ENCODE measurements at places on chromosomes 2 and 18.

DNA sequence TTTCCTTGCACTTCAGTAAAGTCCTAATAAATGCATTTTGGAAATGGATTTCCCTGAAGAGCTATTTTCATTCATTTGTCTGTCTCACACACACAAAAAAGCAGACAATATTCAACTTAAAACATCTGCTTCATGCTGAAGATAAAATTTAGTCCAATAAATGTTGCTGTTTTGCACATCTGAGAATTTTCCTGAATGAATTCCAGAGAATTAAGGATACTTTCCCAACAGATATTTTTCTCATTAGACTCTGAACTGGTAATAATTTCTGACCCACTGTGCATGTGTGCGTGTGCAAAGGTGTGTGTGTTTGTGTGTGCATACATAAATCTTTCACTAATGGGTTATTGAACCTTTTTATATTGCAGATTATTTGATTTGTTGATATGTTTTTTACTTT is 390.2 kb upstream of the TMEFF2 start:
- no peak overlapping the region for H3K27ac ChIP-seq
- H3K4me1 ChIP-seq, result no peaks in the 10 kb centered on the region

DNA sequence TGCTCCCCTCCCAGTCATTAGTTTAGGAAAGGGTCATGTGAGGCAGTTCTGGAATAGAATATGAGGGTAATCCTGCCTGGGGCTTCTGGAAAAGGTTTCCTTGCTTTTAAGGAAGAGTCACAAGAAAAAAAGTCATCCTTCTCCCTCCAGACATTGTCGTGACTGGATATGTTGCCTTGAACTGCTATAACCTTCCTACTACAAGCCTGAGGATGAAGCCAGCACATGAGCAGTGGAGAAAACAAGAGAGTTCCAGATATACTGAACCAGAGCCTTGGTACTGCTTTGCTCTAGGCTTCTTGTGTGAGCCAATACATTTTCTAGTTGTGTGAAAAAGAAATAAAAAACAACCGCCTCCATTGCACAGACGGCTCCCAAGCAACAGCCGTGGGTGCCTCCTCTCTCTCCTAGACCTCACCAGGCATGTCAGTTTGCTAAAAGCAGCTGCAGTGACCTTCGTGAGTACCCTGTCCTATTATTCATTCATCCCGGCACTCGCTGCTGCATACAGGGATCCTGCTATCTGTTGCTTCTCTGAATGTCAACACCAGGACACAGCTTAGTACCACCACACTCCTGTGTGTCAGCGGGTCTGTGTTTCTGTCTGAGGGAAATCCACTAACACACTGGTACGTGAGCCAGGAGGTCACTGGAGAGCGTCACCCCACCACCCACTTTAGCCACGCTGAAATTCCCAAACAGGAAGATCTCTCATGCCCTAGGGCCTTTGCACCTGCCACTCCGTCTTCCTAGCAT is 186.7 kb downstream of the KLHL29 start:
- no peak overlapping the region for H3K27ac ChIP-seq
- no peaks in the 10 kb centered on the region for H3K27me3 ChIP-seq
- no peaks in the 10 kb centered on the region for H3K36me3 ChIP-seq
- no peak overlapping the region for H3K4me3 ChIP-seq

DNA sequence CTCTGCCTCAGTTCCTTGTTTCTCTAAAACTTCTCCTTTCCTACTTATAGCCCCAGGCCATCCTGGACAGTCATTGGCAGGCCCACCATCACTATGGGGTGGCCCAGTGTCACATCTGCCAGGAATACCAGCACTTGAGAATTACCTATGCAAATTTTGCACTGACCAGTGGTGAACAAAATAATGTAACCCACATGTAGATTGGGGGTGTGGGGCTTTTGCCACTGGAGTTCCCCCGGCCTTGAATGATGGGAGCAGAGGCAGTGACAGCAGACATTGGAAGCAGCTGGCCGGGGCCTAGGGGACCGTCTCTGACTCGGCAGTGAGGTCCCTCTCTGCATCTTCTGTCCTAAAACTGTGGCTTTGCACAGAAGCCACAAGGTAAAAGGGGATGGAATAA is 24.9 kb upstream of the DNMT3A start:
- H3K36me3 ChIP-seq, result no peaks in the 10 kb centered on the region
- no peak overlapping the region for H3K27ac ChIP-seq
- H3K4me1 ChIP-seq, result peaks cover 9% of the 10 kb centered on the region
- no peak for DNase-seq
- H3K27me3 ChIP-seq, result no peaks in the 10 kb centered on the region
- H3K4me3 ChIP-seq, result no peak overlapping the region

- H3K36me3 ChIP-seq, result no peaks in the 10 kb centered on the region
- peak overlapping the region; percentile 96 for H3K4me3 ChIP-seq
- H3K27me3 ChIP-seq, result peaks cover 18% of the 10 kb centered on the region
- DNase-seq, result peak; percentile 56
- peak overlapping the region; percentile 94 for H3K27ac ChIP-seq
- H3K4me1 ChIP-seq, result peaks cover 49% of the 10 kb centered on the region
These were observed 660 bp upstream of the MBP start for GRCh38 chr18:77133051-77133834.

GRCh38 chr2:39091543-39091942 is 29.3 kb downstream of the SOS1 start:
- H3K27me3 ChIP-seq, result no peaks in the 10 kb centered on the region
- no peaks in the 10 kb centered on the region for H3K36me3 ChIP-seq
- H3K4me1 ChIP-seq, result peaks cover 5% of the 10 kb centered on the region
- no peak overlapping the region for H3K4me3 ChIP-seq
- H3K27ac ChIP-seq, result no peak overlapping the region

- H3K4me1 ChIP-seq, result no peaks in the 10 kb centered on the region
- H3K27me3 ChIP-seq, result no peaks in the 10 kb centered on the region
- no peak for DNase-seq
- H3K36me3 ChIP-seq, result no peaks in the 10 kb centered on the region
These were observed 185.2 kb upstream of the EPC2 start for GRCh38 chr2:148459377-148459778.

DNA sequence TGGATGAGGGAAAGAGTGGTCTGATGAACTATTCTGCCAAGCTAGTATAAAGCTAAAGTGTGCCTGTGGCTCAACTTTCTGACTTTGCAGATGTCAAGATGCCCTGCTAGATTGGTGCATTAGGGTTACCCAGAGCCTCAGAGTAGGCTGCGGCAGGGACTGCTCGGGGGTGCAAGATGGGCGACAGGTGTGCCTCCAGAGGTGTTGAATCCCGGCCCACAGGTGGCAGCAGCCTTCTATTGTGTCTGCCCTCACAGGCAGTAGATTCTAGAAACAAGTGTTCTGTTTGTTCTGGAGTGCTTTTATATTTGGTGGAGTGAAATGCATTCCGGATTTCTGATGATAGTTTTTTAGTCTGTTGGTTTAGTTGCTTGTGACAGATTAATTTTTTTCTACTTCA is 131.6 kb upstream of the IL1R2 start:
- DNase-seq, result no peak
- H3K4me1 ChIP-seq, result no peaks in the 10 kb centered on the region
- H3K4me3 ChIP-seq, result no peak overlapping the region
- H3K27ac ChIP-seq, result no peak overlapping the region
- H3K36me3 ChIP-seq, result peaks cover 9% of the 10 kb centered on the region

GRCh38 chr2:62933398-62933917 is 117.2 kb upstream of the OTX1 start:
- H3K27me3 ChIP-seq, result no peaks in the 10 kb centered on the region
- no peaks in the 10 kb centered on the region for H3K36me3 ChIP-seq
- H3K4me3 ChIP-seq, result no peak overlapping the region
- H3K27ac ChIP-seq, result no peak overlapping the region

DNA sequence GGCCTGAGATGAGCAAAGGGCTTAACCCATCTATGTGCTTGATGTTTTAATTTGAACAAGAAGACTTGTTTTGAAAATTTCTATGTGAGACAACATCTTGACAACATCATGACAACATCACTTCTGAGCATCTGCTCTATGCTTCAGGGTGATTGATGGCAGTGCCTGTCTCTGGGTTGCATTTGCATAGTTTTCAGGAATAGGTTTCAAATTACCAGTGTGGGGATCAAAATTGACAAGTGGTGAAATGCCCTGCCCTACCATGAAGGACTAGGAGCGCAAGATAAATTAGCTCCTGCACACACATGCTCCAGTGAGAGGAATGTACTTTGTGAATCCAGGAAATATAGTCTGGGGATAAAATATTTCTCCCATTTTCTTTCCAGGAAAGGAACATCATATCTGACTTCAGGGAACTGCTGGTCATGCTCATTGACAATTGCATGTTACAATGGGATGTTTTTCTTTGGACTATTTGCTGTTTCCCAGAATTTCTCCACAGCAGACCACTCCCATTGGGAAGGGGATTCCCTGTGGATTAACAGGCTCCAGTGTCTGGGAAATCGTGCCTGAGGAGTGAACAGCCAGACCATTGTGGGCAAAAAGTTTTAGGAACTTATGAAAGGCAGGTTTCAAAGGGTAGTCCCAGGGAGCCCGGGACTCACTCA is 45.3 kb upstream of the IL1R2 start:
- no peak overlapping the region for H3K27ac ChIP-seq
- H3K4me1 ChIP-seq, result no peaks in the 10 kb centered on the region
- no peak overlapping the region for H3K4me3 ChIP-seq
- no peak for DNase-seq
- H3K27me3 ChIP-seq, result no peaks in the 10 kb centered on the region

DNA sequence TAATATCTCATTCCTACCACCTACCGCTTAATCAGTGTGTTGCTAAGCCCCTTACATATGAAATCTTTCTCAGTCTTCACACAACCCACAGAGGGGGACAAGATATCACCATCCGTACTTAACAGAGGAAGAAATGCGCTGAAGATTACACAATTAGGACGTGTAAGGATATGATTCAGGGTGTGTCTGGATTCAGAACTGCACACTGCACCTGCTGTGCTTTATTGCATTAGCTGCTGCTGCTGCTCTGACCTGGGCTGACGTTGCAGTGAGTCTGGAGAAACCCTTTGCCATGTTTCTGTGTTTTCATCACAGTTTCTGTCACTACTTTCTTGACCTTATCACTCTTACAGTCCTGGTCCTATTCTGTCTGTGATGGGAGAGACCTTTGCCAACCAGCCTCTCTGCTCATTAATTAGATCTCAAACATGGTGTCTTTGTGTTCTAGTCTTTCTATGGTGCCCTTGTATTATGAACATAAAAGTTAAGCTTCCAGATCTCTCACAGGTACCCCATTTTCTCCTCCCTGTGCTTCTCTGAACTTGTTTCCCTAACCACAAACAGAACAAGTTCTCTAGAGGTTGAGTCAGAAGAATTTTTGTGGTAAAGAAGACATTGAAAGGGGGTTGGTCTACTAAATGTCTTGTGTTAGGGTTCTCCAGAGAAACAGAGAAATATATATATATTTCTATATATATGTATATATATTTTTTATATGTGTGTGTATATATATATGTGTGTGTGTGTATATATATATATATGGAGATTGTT is 92.9 kb upstream of the CYP1B1 start:
- H3K27ac ChIP-seq, result no peak overlapping the region
- DNase-seq, result no peak
- H3K4me1 ChIP-seq, result no peaks in the 10 kb centered on the region

DNA sequence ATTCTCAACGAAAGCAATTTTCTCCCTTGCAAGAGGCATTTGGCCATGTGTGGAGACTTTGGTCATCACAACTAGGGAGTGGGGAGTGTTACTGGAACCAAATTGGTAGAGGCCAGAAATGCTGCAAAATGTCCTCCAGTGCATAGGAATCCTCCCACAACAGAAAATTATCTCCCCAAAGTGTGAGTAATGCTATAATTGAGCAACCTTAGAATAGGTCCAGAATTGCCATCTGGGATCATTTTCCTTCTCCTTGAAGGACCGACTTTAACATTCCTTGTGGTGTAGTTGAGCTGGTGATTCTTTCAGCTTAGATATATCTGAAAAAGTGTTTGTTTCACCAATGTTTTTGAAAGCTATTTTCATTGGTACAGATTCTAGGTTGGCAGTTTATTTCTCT is 111.2 kb upstream of the SMIM21 start:
- no peaks in the 10 kb centered on the region for H3K4me1 ChIP-seq
- H3K27ac ChIP-seq, result no peak overlapping the region
- no peaks in the 10 kb centered on the region for H3K36me3 ChIP-seq

- no peaks in the 10 kb centered on the region for H3K4me1 ChIP-seq
- no peak overlapping the region for H3K4me3 ChIP-seq
- no peaks in the 10 kb centered on the region for H3K27me3 ChIP-seq
These were observed 67.4 kb upstream of the STAM2 start for GRCh38 chr2:152242787-152243472.

DNA sequence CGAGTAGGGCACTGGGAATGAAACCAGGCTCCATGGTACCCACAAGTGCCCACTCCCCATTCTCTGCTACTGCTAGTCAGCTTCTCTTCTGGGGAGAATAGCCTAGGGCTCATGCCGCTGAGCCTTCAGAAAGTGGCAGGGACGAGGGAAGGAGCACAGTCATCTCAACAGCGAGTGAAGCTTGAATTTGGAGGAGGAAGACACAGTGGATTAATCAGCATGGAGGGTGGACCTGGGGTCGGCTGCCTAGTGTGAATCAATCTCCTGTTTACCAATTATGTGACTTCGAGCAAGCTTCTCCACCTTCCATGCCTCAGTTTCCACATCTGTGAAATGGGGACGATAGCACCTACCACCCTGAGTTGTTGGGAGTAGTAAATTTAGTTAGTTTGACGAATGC is 157.0 kb downstream of the SEPTIN10 start:
- H3K4me3 ChIP-seq, result no peak overlapping the region

DNA sequence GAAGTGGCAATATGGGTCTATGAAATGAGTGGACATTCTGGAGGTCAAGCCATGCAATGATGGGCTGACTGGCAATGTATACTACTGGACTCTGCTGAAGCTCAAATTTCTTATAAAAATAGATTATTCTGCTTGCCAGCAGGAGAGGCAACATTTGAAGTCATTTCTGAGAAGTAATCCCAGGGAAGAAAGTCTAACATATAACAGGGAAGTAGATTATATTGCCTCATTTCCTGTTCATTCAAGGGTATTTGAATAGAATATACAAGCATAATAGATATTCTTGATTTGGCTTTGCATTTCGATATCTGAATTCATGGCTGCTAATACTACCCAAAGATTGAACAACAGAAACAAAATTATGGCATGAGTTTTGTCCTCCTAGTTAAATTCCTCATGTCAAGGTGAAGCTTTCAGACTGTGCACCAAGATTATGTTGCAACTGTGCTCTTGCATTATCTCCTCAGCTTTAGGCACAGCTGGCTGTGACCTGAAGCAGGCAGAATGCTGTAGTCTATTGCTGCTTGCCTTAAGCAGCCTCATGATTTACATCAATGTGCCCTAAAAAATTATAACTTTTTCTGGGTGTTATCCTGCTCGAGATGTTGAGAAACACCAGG is 13.3 kb upstream of the TMX3 start:
- no peak for DNase-seq
- no peaks in the 10 kb centered on the region for H3K36me3 ChIP-seq
- no peak overlapping the region for H3K27ac ChIP-seq
- H3K4me3 ChIP-seq, result no peak overlapping the region
- no peaks in the 10 kb centered on the region for H3K4me1 ChIP-seq

- DNase-seq, result no peak
- no peaks in the 10 kb centered on the region for H3K27me3 ChIP-seq
- H3K36me3 ChIP-seq, result no peaks in the 10 kb centered on the region
- H3K27ac ChIP-seq, result no peak overlapping the region
- no peak overlapping the region for H3K4me3 ChIP-seq
- H3K4me1 ChIP-seq, result peaks cover 3% of the 10 kb centered on the region
These were observed 40.1 kb upstream of the SOS1 start for GRCh38 chr2:39160982-39161381.

- H3K4me1 ChIP-seq, result no peaks in the 10 kb centered on the region
- no peaks in the 10 kb centered on the region for H3K27me3 ChIP-seq
- DNase-seq, result no peak
- H3K27ac ChIP-seq, result no peak overlapping the region
- no peaks in the 10 kb centered on the region for H3K36me3 ChIP-seq
These were observed 54.7 kb downstream of the KCTD18 start for GRCh38 chr2:200454927-200455801.

All from tibial nerve (tissue), 4 donors.